ENCODE measurements at places on chromosomes 5 and 9.

DNA sequence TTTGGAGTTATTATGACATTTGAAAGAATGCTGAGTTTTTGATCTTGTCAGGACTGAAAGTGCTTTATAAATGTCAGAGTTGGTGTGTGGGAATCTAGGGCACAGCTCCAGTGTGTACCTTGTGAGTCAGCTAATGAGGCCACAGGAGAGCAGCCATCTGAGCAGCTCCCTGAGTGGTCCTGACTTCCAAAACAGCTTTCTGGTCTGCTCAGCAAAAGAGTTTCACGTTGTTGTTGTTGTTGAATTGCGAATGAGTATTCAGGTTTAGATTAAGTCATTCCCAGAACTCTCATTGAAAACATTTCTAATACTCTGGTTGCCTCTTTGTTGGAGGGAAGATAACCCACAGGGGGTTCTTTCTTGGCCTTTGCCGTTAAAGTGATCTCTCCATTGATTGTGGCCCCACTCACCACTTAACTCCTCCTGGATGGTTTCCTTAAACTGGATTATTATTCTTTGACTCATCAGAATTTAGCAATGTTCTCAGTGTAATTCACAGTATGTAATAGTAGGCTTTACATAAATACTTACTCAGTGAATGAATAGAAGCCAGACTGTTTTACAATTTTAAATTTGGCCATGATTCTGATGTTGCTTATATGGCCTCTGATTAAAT is 125.1 kb upstream of the SGCD start:
- peak; percentile 80 for DNase-seq

DNA sequence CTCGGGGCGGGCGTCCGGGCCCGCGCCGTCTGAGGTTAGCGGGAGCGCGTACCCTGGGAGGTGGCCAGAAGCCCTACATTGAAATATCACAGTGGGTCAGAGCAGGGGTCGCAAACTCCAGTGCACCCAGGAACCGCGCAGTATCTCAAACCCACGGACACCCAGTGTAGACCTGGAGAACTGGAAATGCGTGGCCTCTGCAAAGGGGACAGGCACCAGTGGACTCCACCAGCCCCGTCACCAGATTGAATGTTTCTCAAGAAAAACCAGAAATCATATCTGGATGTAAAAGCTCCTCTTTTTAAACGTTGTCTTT is 117.6 kb upstream of the SMIM23 start:
- DNase-seq, result no peak

DNA sequence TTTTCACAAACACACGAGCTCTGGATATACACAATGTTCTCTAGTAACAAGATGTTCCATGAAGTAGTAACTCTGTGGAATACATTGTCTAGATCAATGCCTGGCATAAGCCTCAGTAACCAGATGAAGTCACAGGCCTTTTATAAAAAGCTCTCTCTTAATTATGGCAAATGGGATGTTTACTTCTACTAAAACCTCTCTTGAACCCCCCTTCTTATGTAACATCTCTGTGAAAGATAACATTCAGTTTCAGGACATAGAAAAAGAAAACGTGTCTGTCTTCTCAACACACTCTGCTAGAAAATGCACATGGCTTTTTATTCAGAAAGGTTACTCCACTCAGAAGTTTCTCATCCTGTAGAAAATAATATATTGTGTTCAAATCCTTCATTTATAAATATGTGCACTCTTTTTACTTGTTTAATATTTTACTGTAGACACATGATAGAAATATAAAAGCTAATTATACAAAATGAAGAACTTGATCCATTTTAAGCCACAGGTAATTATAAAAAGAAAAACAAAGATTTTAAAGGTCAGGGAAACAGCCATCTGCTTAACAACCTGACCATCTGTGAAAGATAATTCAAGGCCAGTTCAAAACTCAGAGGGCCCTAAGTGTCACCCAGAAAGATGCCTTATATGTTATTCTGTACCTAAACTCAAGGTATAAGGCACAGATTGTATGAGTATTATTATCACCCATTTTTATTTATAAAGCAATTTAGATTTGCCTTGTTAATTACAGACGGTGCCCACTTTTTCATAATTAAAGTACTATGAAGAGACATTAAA is 812.0 kb downstream of the CDH18 start:
- no peak for DNase-seq

DNA sequence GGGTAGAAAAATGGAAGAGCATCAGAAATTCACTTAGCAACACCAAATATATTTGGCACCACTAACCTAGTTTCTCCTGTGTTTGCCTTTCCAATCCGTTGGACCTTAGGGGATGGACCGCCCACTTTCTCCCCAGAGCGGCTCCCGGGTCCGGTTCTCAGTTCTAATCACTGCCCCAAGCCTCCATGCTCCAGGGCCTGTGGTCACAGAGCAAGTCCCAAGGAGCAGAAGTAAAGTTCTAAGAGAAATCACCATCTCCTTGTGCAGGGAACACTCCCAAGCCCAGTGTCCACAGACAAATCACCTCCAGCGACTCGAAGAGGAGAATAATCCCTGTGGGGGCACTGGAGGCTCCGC is 728 bp upstream of the SLC1A1 start:
- DNase-seq, result peak; percentile 74

- no peak for DNase-seq
Measured at GRCh38 chr9:30198463-30199309, 2185.8 kb upstream of the ACO1 start.

- peak; percentile 83 for DNase-seq
Measured at GRCh38 chr5:36150676-36151433, 832 bp downstream of the LMBRD2 start.

DNA sequence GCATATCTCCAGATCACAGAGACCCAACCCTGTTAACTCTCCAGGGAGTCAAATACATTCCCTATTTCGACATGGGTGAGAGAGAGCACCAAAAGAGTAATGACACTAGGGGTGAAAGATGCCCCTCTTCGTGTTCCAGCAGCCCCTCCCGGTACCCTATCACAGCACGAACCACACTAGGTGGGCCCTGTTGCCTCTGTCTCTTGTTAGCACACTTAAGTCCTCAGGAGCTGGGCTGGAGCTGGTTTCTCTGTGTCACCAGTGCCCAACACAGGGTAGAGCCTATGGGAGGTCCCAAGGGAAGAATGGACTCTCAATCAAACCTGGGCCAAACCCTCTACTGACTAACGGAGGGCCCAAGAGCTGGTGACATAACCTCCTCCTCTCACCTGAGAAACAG is 1.2 kb downstream of the CDK20 start:
- DNase-seq, result no peak

DNA sequence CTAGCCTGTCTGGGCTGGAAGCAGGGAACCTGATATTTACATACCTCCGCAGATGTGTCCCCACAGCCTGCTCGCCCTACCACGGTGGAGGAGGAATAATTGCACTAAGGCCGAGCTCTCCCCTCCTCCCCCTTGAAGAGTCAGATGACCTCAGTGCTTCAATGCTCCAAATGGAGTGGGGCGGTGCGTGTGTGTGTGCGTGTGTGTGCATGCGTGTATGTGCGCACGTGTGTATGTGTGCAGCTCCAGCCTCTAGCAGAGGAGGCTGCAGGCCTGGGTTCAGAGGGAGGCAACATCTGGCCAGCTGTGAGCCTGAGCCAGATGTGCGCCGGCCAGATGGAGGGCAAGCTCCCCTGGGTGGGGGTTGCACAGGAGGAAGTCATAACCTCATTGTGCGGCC is 90.5 kb downstream of the NRG2 start:
- no peak for DNase-seq

DNA sequence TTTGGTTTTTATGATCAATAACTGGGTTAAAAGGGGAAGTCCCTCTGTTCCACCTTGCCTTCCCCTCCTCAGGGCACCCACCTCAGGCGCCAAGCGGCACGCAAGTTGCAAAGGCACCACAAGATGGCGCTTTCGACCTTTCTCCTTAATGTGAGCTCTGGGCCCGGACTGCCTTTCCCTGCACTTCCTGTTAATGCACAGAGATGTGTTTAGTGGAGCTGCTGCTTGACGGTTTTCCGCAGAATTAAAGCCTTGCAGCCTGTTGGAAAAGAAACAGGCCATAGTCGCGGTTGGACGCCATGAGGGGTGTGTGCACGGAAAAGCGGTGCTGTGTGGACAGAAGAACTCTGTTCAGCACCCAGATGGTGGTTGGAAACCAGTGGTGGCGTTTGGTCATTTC is 17.9 kb downstream of the CXCL14 start:
- peak; percentile 88 for DNase-seq

GRCh38 chr9:112520656-112521055 is 34.0 kb downstream of the KIAA1958 start:
- no peak for DNase-seq

- no peak for DNase-seq
Measured at GRCh38 chr9:109072133-109072692, 47.5 kb downstream of the TMEM245 start.

DNA sequence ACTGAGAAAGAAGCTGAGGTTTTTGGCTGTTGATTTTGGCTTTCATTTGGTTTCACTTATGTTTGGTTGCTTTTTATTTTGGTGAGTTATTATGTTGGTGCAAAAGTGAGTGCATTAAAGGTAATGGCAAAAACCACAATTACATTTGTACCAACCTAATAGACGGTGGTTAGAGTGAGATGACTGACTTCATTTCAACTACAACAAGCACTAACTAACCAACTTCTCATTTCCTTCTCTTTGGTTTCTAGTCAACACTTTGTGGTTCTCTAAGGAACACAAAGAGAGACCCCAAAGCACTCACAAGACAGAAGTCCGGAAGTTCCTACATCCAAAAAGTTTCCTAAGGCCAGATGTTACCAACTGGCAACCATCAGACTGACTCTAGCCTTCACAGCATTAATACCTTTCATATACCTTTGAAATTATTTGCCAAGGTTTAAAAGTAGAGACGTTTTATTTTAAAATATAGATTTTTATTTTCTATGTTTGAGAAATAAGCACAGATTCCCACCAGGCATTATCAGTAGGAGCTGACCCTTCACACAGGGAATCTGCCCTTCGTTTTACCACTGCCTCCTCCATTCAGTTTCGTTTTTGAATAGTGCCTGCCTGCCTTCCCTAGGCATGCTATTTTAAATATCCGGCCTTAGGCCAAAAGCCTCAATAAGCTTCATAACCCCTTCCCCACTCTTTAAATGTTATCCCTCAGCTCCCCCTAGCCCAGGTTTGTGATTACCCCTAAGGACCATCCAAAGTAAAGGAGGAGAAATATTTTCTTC is 301.1 kb upstream of the PTGER4 start:
- no peak for DNase-seq

DNA sequence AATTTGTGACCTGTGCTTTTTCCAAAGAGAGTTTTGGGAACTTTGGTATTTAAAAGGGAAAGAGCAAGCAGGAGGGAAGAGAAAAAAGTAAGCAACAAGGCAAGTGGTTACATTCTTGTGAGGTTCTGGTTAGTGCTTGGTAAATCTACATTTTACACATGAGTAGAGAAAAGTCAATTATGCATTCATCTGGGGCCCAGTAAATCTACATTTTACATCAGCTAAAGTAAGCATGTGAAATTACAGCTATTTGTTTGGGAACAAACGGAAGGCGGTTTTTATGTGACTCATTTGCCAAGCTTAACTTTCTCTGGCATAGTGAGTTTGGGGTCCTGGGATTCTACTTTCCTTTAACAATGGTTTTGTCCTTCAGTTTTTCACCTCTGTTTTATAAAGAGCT is 102.2 kb downstream of the SNX18 start:
- no peak for DNase-seq

- DNase-seq, result peak; percentile 51
Measured at GRCh38 chr5:76831110-76831452, 12.3 kb downstream of the F2RL1 start.

DNA sequence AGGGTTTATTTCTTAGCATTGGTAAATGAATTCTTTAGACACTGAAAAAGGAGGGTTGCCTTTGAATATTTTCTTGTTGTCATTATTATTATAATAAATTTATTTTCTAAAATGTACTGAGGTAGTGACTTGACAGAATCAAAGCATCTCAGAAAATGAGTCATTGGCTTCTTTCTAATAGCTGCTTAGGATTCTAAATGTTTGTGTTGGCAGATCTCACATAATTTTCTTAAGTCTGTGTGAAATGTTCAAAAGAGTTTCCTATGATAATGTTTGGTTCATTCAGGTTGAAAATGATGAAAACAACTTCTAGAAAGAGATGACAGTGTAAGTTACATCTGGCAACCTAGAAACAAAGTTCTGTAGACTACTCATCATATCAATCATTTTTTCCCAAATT is 69.7 kb downstream of the SH3GL2 start:
- DNase-seq, result no peak

- no peak for DNase-seq
Measured at GRCh38 chr5:56961746-56962145, 9.8 kb upstream of the MIER3 start.

DNA sequence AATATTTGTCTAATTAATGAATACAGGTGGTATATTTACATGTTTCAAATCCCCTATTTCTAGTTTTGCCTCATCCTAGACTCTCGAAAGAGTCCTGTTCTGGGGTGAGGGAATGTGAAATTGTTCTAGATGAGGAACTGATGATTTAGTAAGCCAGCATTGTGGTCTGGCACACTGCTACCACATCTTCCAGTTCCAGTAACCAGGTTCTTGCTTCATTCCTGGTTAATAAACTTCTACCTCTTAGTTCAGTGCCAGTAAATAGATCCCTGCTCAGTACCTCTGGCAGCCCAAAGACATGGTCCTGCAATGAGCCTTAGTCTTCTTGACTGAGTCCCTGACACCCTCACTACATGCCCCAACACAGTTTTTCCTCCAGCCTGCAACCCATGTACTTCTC is 207.7 kb downstream of the SREK1 start:
- no peak for DNase-seq

- no peak for DNase-seq
Measured at GRCh38 chr9:91914404-91914803, 35.6 kb downstream of the ROR2 start.

- DNase-seq, result no peak
Measured at GRCh38 chr5:145912019-145912418, 24.4 kb upstream of the SH3RF2 start.

DNA sequence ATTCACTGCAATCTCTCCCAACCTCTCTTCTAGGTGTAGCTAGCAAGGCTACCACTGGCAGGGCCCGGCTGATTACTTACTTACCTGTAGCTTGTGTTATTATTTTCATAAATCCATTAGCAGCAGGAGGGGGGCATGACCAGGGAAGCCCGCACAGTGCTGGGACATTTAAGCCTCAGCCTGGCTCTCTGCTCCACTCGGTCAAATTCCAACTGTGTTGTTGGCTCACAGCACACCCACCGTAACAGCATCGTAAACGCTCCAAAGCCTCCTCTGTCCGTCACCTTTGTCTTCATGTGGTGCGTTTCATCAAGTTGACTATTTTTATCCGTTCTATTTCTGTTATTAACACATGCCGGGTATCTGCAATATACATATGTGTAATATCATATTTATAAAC is 264.7 kb downstream of the NSG2 start:
- no peak for DNase-seq

All from GM23248 (cell line).